Tibial artery (tissue), 4 donors: ENCODE measurements at places on chromosomes 2 and 18.

GRCh38 chr2:238950551-238950950 lies 102.7 kb downstream of the TWIST2 start:
- no peak overlapping the region for H3K27ac ChIP-seq
- no peaks in the 10 kb centered on the region for H3K4me1 ChIP-seq
- H3K36me3 ChIP-seq, result no peaks in the 10 kb centered on the region
- H3K27me3 ChIP-seq, result no peaks in the 10 kb centered on the region

DNA sequence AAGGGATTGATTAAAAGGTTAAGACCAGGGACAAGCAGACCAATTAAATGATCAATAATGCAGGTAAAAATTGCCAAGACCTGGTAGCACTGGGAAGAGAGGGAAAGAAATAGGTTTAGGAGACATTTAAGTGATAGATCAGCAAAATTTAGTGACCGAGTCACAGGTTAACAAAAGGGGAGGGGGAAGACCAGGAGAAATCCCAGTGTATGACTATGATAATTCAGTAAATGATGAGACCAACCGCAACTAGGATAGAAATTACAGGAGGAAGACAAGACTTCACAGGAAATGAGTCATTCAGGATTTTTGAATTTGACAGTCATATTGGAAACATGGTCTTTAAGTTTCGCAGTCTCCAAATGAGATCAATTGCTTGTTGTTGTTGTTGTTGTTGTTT lies 62.9 kb downstream of the COBLL1 start:
- DNase-seq, result no peak
- peak overlapping the region; percentile 81 for H3K27ac ChIP-seq
- H3K4me3 ChIP-seq, result no peak overlapping the region
- peaks cover 21% of the 10 kb centered on the region for H3K4me1 ChIP-seq
- H3K27me3 ChIP-seq, result no peaks in the 10 kb centered on the region

- H3K36me3 ChIP-seq, result no peaks in the 10 kb centered on the region
- no peak overlapping the region for H3K27ac ChIP-seq
- H3K4me3 ChIP-seq, result no peak overlapping the region
- H3K4me1 ChIP-seq, result no peaks in the 10 kb centered on the region
- no peaks in the 10 kb centered on the region for H3K27me3 ChIP-seq
These were observed 73.9 kb downstream of the SOX11 start for GRCh38 chr2:5766056-5766455.

GRCh38 chr2:218329027-218329825 lies 27.4 kb upstream of the CATIP start:
- no peaks in the 10 kb centered on the region for H3K27me3 ChIP-seq
- H3K36me3 ChIP-seq, result no peaks in the 10 kb centered on the region
- H3K27ac ChIP-seq, result no peak overlapping the region
- peaks cover 1% of the 10 kb centered on the region for H3K4me1 ChIP-seq

GRCh38 chr18:49613141-49613640 lies 51.3 kb downstream of the LIPG start:
- no peak for DNase-seq
- H3K27me3 ChIP-seq, result no peaks in the 10 kb centered on the region

DNA sequence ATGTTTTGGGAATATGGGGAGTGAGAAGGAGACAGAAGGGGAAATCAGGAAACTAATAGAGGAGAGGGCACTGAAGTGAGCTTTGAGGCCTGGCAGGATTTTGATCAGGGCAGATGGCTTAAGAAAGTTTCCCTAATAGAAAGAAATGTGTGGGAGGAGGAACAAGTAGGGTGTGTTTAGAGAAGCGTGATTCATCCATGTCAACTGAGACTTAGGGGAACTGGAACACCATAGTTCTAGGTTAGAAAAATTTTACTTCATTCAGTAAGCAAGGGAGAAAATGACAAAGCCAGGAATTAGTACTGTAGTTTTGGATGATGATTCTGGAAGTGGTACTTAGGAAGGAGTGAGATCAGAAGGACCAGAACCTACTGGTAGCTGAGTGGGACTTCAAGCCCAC lies 296.0 kb downstream of the PLCL1 start:
- no peaks in the 10 kb centered on the region for H3K27me3 ChIP-seq
- H3K4me3 ChIP-seq, result no peak overlapping the region
- DNase-seq, result no peak
- H3K27ac ChIP-seq, result peak overlapping the region; percentile 21

GRCh38 chr2:20050646-20051531 lies 539 bp downstream of the LAPTM4A start:
- no peaks in the 10 kb centered on the region for H3K4me1 ChIP-seq
- peak overlapping the region; percentile 98 for H3K27ac ChIP-seq
- peak; percentile 77 for DNase-seq
- H3K4me3 ChIP-seq, result peak overlapping the region; percentile 94
- no peaks in the 10 kb centered on the region for H3K27me3 ChIP-seq

DNA sequence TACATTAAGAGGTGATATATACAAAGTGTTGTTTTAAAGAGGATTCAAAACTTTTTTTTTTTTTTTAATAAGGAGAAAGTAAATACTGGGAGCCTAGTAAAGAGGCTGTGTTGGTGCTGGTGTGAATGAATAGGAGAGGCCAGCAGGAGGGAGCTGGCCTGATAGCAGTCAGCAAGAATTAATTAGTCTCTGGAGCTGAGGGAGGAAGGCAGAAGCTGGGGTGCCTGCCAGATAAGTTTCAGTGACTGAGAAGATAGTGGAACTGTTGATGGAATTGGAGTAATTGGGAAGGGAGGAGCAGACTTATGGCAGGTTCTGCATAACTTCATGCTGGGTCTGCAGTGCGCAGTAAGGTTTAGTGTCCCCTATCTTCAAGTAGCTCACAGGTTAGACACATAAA lies 36.2 kb upstream of the SNORC start:
- no peaks in the 10 kb centered on the region for H3K27me3 ChIP-seq
- no peaks in the 10 kb centered on the region for H3K4me1 ChIP-seq
- DNase-seq, result no peak
- no peak overlapping the region for H3K27ac ChIP-seq
- H3K4me3 ChIP-seq, result no peak overlapping the region
- peaks cover 77% of the 10 kb centered on the region for H3K36me3 ChIP-seq

- no peak overlapping the region for H3K4me3 ChIP-seq
- H3K27ac ChIP-seq, result no peak overlapping the region
- no peaks in the 10 kb centered on the region for H3K36me3 ChIP-seq
- no peaks in the 10 kb centered on the region for H3K4me1 ChIP-seq
- DNase-seq, result no peak
- no peaks in the 10 kb centered on the region for H3K27me3 ChIP-seq
These were observed 154.9 kb downstream of the MGAT5 start for GRCh38 chr2:134408791-134409190.

- no peaks in the 10 kb centered on the region for H3K4me1 ChIP-seq
- H3K27ac ChIP-seq, result no peak overlapping the region
- no peak for DNase-seq
These were observed 21.0 kb downstream of the MROH2A start for GRCh38 chr2:233799087-233799665.

DNA sequence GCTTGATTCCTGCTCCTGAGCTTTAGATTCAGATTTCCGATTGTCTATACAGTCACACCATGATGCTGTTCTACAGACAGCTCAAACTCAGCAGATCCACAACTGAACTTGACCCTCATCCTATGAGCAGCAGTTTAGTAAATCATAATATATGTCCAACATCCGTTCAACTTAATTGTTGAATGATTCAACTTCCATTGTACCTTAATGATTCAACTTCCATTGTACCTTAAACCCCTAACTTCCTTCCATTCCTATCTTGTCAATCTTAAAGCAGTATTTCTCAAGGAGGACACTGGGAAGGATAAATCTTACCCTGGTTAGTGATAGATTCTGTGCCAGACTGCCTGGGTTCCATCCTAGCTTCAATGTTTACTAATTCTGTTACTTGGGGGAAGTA lies 60.1 kb downstream of the PIGN start:
- DNase-seq, result no peak
- H3K27me3 ChIP-seq, result no peaks in the 10 kb centered on the region
- H3K4me3 ChIP-seq, result no peak overlapping the region
- no peaks in the 10 kb centered on the region for H3K4me1 ChIP-seq

- DNase-seq, result peak; percentile 53
- H3K27me3 ChIP-seq, result no peaks in the 10 kb centered on the region
- H3K36me3 ChIP-seq, result peaks cover 76% of the 10 kb centered on the region
- H3K27ac ChIP-seq, result peak overlapping the region; percentile 7
- H3K4me1 ChIP-seq, result no peaks in the 10 kb centered on the region
These were observed 9.0 kb downstream of the CAPN10 start for GRCh38 chr2:240595381-240596079.

- no peak overlapping the region for H3K27ac ChIP-seq
- H3K4me1 ChIP-seq, result no peaks in the 10 kb centered on the region
- no peaks in the 10 kb centered on the region for H3K36me3 ChIP-seq
- H3K4me3 ChIP-seq, result no peak overlapping the region
These were observed 437.1 kb downstream of the DCDC2C start for GRCh38 chr2:4140281-4140970.

DNA sequence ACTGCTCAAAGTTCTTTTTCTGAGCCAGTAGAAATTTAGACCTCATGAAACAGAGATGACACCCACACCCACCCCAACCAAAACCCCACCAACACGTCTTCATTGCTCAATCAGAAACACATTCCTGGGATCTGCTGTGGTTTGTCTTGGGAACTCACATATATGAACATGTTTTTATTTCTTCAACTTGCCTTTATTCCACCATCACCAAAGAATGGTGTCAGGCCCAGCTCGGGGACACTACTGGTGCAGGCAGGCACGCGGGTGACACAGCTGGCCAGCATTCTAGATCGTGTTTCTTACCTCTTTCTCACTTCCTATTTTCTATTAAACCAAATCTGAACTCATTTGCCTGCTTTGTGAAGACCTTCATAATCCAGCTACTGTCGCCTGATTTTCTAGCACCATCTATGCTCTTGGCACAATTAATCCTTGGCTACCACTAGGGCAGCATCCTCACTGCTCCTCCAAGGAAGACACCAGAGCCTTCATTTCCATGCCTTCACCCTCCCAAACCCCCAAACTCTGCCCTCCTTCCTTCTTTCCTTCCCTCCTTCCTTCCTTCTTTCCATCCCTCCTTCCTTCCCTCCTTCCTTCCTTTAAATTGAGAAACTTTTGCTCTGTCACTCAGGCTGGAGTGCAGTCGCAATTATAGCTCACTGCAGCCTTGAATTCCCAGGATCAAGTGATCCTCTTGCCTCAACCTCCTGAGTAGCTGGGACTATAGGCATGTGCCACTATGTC lies 157.1 kb downstream of the BCL2 start:
- H3K27ac ChIP-seq, result peak overlapping the region; percentile 79
- H3K4me1 ChIP-seq, result peaks cover 57% of the 10 kb centered on the region
- no peaks in the 10 kb centered on the region for H3K36me3 ChIP-seq
- no peaks in the 10 kb centered on the region for H3K27me3 ChIP-seq

DNA sequence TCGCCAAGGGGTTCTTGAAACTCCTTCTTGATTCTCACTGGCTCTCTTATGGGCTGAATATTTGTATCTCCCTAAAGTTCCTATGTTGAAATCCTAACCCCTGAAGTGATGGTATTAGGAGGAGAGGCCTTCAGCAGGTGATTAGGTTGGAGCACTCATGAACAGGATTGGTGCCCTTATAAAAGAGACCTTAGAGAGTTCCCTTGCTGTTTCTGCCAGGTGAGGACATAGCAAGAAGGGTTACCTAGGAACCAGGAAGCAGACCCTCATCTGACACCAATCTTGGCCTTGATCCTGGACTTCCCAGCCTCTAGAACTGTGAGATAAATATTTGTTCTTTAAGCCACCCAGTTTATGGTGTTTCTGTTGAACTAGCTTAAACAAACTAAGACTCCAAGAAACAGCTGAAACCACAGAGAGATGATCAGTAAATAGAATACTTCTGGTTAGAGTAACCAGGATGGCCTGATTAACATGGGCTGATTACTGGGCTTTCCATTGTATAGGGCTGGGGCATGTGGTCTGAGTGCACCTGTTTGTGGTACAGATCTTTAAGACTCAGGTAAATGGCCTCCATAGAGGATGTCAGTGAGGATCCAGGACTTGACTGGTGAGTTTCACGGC lies 7.7 kb upstream of the CDC42EP3 start:
- H3K4me3 ChIP-seq, result no peak overlapping the region
- no peaks in the 10 kb centered on the region for H3K27me3 ChIP-seq
- no peak overlapping the region for H3K27ac ChIP-seq
- DNase-seq, result no peak

- peaks cover 22% of the 10 kb centered on the region for H3K4me1 ChIP-seq
- H3K27me3 ChIP-seq, result no peaks in the 10 kb centered on the region
- H3K4me3 ChIP-seq, result no peak overlapping the region
- no peak for DNase-seq
These were observed 23.6 kb downstream of the SP3 start for GRCh38 chr2:173941567-173941966.

DNA sequence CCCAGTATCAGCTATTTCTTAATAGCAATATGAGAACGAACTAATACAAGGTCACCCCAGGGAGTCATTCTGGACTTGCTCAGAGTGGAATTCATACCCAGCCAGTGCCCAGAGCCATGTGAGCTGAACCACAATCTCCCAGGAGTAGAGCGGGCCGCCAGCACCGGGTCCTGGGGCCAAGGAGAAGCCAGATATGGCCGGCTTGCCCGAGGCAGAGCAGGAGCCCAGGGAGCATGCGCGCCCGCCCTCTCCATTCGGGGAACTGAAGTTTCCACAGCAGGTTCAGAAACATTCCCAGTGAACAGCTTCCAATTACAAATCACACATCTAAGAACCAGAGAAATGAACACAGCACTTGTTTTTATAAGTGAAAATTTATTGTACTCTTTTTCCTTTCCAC lies 37.5 kb downstream of the EIPR1 start:
- no peaks in the 10 kb centered on the region for H3K27me3 ChIP-seq
- no peak overlapping the region for H3K27ac ChIP-seq
- H3K4me1 ChIP-seq, result no peaks in the 10 kb centered on the region
- H3K4me3 ChIP-seq, result no peak overlapping the region

DNA sequence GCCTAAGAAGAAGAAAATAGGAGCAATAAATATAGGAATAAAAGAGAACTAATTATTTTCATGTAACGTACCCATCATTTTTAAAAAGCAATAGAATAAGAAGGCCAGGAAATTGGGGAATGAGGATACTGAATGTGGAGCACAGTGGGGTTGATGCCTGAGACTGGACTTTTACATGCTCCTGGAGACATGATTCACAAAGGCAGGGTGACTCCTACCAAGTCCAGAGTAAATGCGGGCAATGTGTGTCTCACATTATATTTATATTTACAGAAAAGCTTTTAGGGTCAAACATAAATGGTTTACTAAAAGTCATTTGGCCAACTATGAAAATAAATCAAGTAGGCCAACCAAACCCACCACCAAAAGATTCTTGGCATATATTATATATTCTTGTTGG lies 87.9 kb upstream of the COL5A2 start:
- DNase-seq, result no peak
- peak overlapping the region; percentile 27 for H3K27ac ChIP-seq
- no peaks in the 10 kb centered on the region for H3K36me3 ChIP-seq
- H3K27me3 ChIP-seq, result no peaks in the 10 kb centered on the region
- H3K4me3 ChIP-seq, result no peak overlapping the region

GRCh38 chr18:67651438-67651837 lies 134.9 kb upstream of the DSEL start:
- H3K36me3 ChIP-seq, result no peaks in the 10 kb centered on the region
- no peaks in the 10 kb centered on the region for H3K27me3 ChIP-seq
- no peak overlapping the region for H3K27ac ChIP-seq
- DNase-seq, result no peak
- H3K4me1 ChIP-seq, result no peaks in the 10 kb centered on the region

GRCh38 chr2:72781480-72781879 lies 44.4 kb downstream of the EXOC6B start:
- no peak for DNase-seq
- H3K4me3 ChIP-seq, result no peak overlapping the region
- no peaks in the 10 kb centered on the region for H3K36me3 ChIP-seq
- no peaks in the 10 kb centered on the region for H3K4me1 ChIP-seq
- H3K27me3 ChIP-seq, result no peaks in the 10 kb centered on the region
